Caki2 (cell line): ENCODE measurements at places on chromosomes 4 and X. TPM values are rescaled to one million over a fixed set of nuclear protein-coding genes. Genes with fewer than 3 reads are reported as not detected.

- DNase-seq = no peak
Observed at GRCh38 chrX:99909946-99910345, 500.1 kb downstream of the PCDH19 start.

DNA sequence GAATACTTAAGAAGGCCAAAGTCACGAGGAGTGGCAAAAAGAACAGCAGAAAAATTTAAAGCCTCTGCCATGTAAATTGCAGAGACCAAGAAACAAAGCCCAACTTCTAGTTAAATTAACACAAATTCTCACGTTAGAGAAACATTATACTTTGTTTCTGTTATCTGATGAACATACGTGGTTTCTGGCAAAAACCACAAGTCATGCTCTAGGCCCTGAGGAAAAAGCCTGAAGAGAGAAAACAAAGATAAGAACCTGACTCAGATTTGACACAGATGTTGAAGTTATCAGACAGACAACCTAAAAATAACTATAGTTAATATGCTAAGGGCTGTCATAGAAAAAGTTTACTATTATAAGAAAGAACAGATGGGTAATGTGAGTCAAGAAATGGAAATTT is 149.1 kb upstream of the PCDH10 start:
- DNase-seq = no peak

DNA sequence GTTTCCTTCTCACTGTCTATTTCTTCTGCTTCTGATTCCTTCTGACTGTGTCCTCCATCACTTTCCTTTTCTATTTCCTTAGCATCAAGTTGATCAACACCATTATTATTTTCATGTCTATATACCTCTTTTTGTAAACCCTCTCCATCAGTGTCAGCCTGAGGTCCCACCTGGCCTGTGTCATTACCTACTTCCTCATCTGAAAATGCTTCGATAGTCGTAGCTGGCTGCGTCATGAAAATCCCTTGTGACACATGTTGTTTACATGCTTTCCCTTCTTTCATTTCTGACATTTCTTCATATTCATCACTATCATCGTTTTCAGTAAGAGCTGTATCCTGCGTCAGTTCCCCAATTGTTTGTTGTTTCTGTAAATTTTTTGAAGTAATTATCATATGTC is 39.6 kb downstream of the RPGR start:
- DNase-seq = no peak

MAP7D3 gene
- total RNA-seq = 2.1 and 5.6 TPM in 2 replicates
